ENCODE measurements at places on chromosomes 3 and 15.

DNA sequence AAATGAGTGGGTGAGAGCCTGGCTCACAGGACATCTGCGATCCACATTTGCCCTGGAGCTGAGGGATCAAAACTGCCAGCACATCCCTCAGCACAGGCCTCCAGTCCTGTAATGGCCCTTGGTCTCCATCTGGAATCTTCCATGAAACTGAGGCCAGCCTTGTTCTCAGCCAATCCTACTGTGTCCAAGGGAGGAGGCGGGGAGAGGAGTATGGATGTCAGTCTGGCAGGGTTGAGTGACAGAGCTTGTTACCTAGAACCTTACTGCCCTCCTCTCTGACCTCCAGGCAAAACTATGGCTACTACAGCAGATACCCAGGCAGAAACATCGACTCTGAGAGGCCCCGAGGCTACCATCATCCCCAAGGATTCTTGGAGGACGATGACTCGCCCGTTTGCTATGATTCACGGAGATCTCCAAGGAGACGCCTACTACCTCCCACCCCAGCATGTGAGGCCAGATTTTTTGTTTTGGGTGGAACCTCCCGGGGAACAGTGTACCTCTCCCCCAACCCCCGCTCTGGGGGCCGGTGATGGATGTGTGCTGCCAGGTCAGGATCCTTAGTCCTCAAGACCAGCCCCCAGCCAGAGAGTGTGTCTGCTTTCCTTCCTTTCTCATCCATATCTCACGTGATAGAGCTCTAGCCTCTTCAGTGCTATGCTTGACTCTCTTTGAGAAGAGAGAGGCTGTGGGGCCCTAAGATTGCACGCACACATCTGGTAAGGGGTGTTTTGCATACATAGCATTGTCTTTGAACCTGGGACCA lies 41.3 kb downstream of the CHDH start:
- DNase-seq, result peak; percentile 3

DNA sequence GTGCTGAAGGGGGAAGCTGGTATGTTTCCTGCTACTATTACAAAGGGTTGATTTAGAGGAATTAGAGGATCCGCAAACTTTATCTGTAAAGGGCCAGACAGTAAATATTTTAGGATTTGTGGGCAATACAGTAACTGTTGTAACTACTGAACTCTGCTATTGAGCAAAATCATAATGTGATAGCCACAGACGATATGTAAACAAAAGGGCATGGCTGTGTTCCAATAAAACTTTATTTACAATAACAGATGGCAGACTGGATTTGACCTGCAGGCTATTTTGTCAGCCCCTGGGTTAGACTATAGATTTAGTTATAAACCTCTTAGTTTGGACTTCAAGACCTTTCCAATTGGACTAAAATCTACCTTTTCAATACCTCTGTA lies 27.8 kb upstream of the KCNMB2 start:
- no peak for DNase-seq

GRCh38 chr3:171831936-171832335 lies 11.2 kb upstream of the TMEM212 start:
- DNase-seq, result no peak

DNA sequence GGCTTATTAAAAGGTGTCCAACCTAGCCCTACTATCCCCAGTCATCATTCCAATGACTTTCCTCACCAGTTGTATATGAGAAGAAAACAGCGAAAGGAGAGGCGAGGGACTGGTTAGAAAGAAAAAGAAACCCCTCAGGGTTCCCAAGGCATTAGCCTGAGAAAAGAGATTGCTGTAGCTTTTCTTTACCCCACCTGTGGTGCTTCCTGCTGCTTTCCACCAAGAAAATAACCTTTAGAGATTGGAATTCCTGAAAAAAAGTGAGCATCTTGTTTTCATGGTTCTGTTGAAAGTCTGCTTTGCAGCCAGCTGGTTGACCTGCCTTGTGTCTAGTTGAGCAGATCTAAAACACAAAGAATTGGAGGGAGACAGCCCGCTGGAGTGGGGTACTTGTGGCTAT lies 196.4 kb downstream of the CADPS start:
- no peak for DNase-seq

GRCh38 chr3:99868311-99868646 lies 50.6 kb downstream of the CMSS1 start:
- DNase-seq, result peak; percentile 63

DNA sequence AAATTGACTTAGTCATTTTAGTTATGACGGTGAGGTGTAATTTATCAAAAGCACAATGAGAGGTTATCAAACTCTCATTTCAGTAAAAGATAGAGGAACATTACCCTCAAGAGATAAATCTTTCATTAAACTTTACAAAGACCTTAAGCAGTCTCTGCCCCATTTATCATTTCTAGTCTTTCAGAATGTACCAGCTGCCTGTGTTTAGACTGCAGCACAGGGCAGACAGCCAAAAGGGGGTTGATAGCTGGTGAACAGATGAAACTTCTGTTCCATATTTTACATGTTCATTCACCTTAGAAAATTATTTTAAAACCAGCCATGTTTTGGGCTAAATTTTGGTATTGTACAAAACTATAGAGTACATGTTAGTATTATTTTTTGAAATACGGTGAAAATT lies 514.6 kb upstream of the CNTN3 start:
- DNase-seq, result no peak

- no peak for DNase-seq
Measured at GRCh38 chr3:95319921-95320494, 1257.1 kb downstream of the NSUN3 start.

GRCh38 chr15:63556246-63556645 lies 40.9 kb upstream of the FBXL22 start:
- no peak for DNase-seq

- DNase-seq, result no peak
Measured at GRCh38 chr3:69197455-69197854, 75.1 kb upstream of the LMOD3 start.

GRCh38 chr3:142913432-142913831 lies 24.5 kb upstream of the PCOLCE2 start:
- DNase-seq, result no peak

DNA sequence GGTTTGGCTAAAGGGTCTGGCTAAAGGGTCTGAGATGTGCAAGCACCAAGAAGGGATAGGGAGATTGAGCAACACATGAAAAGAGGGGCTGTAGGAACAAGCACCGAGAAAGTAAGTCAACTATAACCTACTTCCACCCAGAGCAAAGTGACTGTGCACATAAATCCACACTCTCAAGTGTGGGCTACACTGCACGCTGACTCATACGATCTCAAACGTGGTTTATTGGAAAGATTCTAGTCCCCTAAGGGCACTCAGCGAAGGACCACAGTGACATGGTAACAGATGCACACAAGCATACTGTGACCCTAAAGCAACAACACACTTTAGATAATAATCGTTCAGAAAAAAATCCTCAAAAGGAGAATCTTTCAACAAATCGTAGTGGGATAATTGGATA lies 48.0 kb downstream of the EHHADH start:
- DNase-seq, result no peak

- DNase-seq, result peak; percentile 53
Measured at GRCh38 chr3:43378066-43378935, 92.0 kb downstream of the SNRK start.

GRCh38 chr3:171459137-171459941 lies 866 bp downstream of the TNIK start:
- DNase-seq, result peak; percentile 59

DNA sequence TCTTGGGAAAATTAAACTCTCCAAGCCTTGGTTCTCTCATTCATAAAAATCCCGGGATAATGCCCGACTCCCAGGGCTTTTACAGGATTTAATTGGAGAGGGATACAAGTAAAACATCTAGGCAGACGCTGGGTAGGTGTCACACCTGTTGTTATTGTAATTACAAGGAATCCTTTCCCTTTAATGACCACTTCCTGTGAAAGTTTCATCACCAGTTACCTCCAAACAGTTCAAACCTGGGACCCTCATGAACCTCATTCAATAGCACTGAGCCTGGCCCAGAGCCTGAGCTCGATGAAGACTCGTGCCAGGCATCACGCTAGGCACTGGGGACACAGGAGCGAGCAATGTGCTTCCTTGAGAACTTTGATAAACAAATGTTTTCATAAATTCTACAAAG lies 2.1 kb upstream of the RYK start:
- DNase-seq, result no peak

DNA sequence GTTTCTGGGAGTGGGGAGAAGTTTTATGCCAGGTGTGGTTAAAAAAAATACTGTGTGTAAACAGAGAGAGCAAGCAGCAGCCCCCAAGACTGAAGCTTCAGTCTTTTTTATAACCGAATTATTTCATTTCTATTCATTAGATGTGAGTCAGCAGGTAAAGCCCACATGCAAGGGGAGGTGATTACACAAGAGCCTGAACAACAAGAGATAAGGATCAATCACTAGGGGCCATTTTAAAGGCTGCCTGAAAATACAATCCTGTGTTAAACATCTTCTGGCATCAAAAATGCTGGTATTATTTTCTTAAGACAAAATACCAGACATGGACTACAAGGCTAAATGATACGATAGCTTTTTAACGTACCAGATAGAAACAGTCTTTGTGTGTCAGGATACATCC lies 217.3 kb downstream of the SUCLG2 start:
- no peak for DNase-seq

- DNase-seq, result no peak
Measured at GRCh38 chr15:23482764-23483489, 35.9 kb upstream of the GOLGA6L2 start.

GRCh38 chr15:70907784-70908471 lies 15.3 kb downstream of the LRRC49 start:
- no peak for DNase-seq

DNA sequence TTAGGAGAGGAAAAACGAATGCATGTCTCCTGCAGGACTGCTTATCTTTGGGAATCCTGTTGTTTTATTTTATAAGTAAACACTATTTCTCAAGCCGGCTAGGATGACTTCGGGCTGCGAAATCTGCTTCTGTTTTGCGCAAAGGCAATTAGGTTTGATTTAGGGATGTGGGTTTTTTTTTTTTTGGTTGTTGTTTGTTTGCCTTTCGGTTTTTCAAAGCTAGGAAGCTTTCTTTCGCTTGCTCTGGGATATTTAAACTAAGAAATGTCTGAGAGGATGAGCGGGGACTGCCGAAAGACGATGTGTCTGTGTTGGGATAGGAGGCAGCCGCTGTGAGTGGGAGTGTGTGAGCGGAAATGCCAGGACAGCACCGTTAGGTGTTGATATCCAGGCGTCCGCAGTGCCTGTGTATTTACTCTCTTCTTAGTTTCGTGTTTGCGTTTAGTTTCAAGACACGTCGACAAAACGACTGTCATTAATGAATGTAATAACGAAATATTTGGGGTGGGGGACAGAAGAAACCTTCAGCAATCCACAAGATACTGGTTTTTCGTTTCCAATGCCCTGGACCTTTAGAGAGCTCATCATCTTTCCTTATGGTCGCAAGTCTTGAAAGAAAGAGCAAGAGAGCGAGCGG lies 604 bp downstream of the ISL2 start:
- DNase-seq, result peak; percentile 17

DNA sequence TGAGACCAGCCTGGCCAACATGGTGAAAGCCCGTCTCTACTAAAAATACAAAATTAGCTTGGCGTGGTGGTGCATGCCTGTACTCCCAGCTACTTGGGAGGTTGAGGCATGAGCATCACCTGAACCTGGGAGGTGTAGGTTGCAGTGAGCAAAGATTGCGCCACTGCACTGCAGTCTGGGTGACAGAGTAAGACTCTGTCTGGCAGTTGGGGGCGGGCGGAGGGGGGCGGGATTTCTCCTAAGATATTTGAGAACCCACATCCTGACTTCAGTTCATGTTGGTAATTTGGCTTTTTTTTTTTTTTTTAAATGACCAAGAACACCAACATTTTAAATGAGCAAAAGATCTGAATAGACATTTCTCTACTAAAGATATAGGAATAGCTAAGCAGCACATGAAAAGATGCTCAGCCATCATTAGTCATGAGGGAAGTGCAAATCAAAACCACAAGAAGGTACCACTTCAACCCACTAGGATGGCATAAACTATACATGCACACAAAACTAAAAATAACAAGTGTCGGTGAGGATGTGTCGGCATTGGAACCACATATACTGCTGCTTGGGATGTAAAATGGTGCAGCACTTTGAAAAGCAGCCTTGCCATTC lies 75.6 kb upstream of the LMOD3 start:
- no peak for DNase-seq

DNA sequence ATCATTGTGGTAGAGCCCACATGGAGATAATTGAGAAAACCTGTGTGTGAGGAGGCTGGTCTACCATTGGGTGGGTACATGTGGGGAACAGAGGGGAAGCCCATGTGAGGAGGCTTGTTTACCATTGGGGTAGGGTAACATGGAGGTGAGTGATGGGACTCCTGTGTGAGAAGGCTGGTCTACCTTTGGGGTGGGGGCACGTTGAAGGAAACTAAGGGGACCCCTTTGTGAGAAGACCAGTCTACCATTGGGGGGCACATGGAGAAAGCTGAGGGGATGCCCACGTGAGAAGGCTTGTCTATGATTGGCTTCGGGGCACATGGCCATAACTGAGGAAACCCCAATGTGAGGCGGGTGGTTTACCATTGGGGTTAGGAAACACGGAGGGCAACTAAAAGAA lies 158.5 kb downstream of the FBLN2 start:
- DNase-seq, result no peak

- peak; percentile 47 for DNase-seq
Measured at GRCh38 chr3:56303487-56303886, 164.8 kb downstream of the ERC2 start.

DNA sequence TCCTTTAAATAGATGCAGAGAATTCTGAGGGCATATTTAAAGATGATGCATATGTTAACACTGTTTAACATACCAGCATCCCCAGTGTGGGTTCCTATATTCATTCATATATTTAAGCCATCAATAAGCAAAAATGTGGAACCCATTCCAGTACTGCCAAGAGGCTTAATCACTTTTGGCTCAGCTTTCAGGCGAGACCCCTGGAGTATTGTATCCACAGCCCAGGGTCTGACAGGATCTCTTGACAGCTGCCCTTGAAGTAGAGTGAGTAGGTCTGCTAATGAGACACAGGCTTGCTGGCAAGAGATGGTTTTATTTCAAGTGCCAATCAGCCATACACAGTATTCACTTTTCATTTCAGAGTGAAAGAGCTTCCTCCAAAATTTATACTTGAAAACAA lies 367.3 kb downstream of the OCA2 start:
- no peak for DNase-seq

GRCh38 chr3:174951034-174951433 lies 91.9 kb downstream of the NAALADL2 start:
- peak; percentile 58 for DNase-seq

DNA sequence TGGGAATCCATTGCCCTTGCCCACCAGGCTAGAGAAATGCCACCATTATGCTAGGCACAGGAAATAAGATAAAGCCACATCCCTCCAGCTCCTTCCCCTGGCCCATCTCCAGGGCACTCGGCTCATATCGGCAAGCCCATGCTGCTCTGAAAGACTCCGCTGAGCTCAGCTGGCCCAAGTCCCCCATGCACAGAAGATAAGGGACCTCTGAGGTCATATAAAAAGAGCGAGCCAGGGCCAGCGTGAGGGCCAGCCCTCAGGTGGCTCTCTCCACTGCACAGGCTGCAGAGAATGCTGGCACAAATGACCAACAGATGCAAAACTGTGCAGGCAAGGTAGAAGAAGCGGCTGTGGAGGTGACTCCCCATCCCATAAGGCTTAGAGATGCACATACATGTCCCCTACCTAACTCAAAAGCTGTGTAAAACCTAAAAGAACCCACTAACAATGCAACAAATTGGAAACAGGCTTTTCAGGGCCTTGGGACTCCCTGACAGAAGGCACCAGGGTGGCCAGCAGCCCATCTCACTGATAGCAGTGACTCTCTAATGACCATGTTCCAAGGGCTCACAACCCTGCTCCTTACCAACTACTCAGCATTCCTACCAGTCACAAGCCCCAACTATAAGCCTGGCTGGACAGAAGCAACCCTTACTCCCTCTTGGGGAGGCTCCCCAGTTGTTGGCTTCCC lies 3.0 kb downstream of the RAB6B start:
- DNase-seq, result no peak

- DNase-seq, result no peak
Measured at GRCh38 chr3:9660972-9661371, 11.7 kb downstream of the MTMR14 start.

Measured in dermis blood vessel endothelial cell (primary cell).